T-helper 17 cell (primary cell): ENCODE measurements at places on chromosomes 7 and 10.

DNA sequence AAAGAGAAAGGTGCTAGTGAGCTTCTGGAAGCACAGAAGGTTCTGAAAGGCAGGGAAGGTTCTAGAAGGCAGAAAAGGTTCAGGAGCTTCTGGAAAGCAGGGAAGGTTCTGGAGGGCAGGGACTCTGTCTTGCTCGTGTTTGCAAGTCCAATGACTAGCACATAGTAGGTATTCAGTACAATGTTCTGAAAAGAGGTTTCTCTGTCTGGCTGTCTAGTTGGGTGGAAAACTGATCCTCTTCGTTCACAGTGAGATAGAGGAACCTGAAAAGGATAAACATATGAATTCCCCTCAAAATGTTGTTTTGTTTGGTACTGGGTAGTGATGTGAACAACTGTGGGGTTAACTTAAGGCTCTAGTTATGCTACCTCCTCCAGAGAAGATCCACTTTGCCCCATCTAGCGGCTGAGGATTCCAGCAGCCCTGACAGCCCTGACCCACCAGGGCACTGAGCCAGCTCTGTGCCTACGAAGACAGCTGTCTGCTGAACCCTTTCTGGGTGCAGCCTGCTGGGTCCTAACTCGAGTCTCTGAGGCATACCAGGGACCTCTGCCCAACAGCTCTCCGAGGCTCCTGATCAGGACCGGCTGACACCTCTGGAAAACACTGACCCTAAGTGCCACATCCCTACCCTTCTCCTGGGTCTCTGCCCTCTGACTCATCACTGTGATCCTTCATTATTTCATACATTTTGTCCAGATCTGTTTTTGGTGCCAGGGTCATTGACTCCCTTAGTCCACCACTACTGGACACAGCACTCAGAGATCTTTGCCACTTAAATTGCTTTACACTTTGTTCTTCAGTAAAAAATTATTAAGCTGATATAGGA, 15.4 kb downstream of the PTPRN2 start:
- no peak for DNase-seq

GRCh38 chr10:26334232-26334931, 103.8 kb upstream of the APBB1IP start:
- no peak for DNase-seq

DNA sequence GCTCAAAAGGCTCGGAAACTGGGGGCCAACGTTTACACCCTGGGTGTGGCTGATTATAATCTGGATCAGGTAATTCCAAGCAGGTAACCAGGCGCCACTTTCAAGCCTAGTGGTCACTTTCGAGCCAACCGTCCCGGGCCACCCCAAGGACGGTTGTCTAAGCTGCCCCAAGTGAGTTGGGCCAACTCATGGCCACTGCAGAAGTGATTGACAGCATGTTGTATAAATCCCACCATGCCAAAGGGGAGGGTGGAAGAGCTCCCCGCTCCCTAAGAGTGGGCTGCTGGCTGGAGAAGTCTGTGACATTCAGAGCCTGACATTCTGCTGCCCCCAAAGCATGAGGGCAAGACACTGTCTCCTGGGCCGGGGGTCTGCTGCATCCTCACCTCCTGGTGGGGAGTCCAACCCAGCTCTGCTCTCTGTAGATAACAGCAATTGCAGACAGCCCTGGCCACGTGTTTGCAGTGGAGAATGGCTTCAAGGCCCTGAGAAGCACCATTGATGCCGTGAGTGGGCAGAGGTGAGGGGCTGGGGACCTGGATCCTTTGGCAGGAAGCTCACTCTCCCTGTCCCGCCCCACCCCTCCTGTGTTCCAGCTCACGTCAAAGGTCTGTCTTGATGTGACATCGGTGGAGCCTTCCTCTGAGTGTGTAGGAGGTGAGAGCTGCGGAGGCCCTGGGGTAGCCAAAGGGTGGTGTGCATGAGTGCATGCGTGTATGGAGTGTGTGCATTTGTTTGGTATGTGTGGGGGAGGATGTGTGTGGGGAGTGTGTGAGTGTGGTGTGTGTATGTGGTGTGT, 10.8 kb downstream of the ANTXRL start:
- no peak for DNase-seq

GRCh38 chr10:28946479-28946878, 269.2 kb downstream of the BAMBI start:
- DNase-seq = no peak

- DNase-seq = no peak
Measured at GRCh38 chr10:111784436-111784835, 399.1 kb downstream of the GPAM start.

DNA sequence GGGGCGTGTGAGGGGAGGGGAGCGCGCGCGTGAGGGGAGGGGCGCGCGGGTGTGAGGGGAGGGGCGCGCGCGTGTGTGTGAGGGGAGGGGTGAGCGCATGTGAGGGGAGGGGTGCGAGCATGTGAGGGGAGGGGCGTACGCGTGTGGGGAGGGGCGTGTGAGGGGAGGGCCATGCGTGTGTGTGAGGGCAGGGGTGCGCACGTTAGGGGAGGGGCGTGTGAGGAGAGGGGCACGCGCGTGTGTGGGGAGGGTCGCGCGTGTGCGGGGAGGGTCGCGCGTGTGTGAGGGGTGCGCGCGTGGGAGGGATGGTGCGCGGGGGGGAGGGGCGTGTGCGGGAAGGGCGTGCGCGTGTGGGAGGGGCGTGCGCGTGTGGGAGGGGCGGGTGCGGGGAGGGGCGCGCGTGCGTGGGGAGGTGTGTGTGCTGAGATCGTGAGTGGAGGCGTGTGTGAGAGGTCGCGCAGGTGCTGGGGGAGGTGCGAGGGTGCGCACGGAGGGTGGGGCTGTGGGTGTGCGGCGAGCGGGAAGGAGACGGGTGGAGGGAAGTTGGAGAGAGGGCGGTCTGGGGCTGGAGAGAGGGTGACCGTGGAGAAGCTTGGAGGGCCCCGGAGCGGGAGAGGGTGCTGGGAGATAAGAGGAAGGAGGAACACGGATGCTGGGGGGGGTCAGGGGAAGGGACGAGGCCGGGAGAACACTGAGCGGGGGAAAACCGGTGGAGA, 19.7 kb downstream of the MXI1 start:
- DNase-seq = peak; percentile 78

DNA sequence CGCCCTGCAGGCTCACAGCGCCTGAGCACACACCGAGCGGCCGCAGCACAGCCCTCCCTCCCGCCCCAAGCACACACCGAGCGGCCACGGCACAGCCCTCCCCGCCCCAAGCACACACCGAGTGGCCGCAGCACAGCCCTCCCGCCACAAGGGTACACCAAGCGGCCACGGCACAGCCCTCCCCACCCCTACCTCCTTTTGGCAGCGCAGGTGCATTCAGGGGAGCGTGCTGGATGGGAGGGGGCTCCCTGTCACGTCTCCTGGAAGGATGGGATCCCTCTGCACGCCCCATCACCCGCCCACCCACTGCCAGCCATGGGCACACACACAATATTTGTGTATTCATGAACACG, 482.6 kb downstream of the DNAJB6 start:
- no peak for DNase-seq

- DNase-seq = no peak
Measured at GRCh38 chr7:91266689-91267090, 2.5 kb downstream of the FZD1 start.

DNA sequence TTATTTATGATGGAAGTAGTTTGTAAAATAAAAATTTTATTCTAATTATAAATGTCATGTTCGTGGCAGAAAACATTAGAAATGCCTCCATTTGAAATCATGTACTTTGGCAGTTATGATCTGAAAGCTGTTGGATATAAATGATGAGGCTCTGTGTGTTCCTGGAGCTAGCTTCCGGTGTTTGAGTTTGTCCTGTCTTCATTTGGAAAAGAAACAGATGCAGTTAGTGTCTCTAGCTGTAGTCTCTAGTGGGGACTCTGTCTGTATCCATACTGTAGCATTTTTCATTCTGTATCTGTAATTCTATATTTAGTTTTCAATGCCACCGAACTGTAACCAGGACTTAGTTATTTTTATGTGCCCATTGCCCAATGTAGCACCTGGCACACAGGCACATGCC, 197.0 kb upstream of the FZD1 start:
- DNase-seq = no peak
